SJSA1 (cell line): ENCODE measurements at places on chromosomes 12 and 14. TPM values are rescaled to one million over a fixed set of nuclear protein-coding genes. Genes with fewer than 3 reads are reported as not detected.

DNA sequence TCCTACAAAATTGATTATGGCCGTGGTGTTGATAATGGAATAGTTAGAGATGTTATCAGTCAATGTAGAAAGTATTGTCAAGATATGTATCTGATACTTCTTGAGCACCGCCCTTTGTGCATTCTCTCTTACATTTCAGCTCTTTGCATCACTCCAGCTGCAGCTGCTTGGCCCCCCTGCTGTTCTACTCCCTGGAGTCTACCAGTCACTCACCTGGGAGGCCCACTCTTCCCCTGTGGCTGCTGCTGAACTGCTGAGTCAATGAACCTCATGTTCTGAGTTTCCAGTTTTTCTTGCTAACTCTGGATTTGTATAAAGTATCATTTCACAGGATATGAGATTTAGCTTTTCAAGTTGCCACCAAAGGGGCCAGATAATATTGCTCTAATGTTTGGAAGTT lies 312.8 kb upstream of the SLC16A7 start:
- DNase-seq, result no peak
- H3K27me3 ChIP-seq, result no peaks in the 10 kb centered on the region; the same call in 1 of the 2 replicates
- no peak overlapping the region for H3K27ac ChIP-seq
- no peaks in the 10 kb centered on the region for H3K36me3 ChIP-seq
- no peak overlapping the region for H3K4me3 ChIP-seq

DNA sequence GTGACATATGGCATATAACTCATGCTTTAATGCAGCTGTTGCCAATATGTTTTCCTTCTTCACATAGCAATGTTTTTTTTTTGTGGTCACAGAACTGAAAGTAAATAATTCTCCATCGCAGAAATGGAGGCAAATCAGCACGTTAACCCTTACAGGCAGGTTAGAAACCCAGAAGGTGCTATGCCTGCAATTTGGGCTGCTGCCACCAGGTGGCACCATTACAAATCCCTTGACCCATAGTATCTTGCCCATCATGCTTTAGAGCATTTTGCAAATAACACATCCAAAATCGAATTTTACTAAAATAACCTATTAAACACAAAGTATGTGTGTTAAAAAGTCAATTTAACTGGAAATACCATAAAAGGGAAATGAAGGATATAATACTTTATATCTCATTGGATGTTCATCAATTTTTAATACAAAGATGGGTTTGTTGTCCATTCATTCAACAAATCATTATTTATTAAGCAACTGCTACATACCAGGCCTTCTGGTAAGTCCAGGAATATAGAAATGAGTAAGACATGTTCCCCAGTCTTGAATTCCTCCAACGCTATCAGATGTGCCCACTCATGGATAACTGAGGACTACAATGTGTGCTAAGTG lies 340.1 kb downstream of the GLT1D1 start:
- no peak overlapping the region for H3K4me3 ChIP-seq
- no peak for DNase-seq
- H3K36me3 ChIP-seq, result no peaks in the 10 kb centered on the region
- no peaks in the 10 kb centered on the region for H3K27me3 ChIP-seq
- H3K27ac ChIP-seq, result no peak overlapping the region
- no peaks in the 10 kb centered on the region for H3K4me1 ChIP-seq

DNA sequence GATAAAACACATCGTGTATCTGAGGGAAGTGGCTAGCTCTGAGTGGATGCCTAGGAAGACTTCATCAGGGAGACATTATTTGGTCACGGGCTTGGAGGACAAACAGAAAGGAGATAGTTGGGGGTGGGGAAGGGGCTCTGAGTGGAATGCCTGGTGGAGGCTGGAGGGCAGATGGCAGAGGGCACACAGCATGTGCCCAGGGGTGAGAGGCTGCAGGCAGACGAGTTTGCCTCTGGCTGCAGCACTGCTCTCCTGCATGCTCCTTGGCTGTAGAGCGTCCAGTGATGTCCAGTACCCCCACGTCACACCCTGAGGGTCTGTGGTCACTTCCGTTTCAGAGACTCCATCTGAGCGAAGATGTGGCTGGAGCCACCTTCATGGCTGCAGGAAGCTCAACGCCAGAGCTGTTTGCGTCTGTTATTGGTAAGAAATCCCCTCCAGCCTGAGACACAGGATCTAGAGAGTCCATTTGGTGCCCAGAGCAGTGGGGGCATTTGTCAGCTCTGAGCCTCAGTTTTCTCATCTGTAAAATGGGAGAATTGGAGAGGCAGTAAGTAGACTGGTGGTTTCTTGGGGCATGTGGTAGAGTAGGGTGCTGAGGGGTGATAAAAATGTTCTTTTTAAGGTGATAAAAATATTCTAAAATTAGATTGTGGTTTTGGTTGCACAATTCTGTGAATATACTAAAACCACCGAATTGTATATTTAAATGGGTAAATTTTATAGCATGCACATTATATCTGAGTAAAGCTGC lies 71.7 kb upstream of the RIN3 start:
- H3K27me3 ChIP-seq, result no peaks in the 10 kb centered on the region
- no peaks in the 10 kb centered on the region for H3K4me1 ChIP-seq
- H3K36me3 ChIP-seq, result no peaks in the 10 kb centered on the region
- no peak overlapping the region for H3K4me3 ChIP-seq
- no peak for DNase-seq
- no peak overlapping the region for H3K27ac ChIP-seq

GRCh38 chr14:64464651-64465050 lies 648 bp upstream of the AKAP5 start:
- DNase-seq, result no peak
- peaks cover 13% of the 10 kb centered on the region for H3K4me1 ChIP-seq
- peak overlapping the region; percentile 69 for H3K4me3 ChIP-seq

GRCh38 chr12:129552996-129553750 lies 350.7 kb downstream of the TMEM132D start:
- H3K27me3 ChIP-seq, result no peaks in the 10 kb centered on the region
- DNase-seq, result no peak
- H3K27ac ChIP-seq, result no peak overlapping the region
- no peaks in the 10 kb centered on the region for H3K36me3 ChIP-seq

DNA sequence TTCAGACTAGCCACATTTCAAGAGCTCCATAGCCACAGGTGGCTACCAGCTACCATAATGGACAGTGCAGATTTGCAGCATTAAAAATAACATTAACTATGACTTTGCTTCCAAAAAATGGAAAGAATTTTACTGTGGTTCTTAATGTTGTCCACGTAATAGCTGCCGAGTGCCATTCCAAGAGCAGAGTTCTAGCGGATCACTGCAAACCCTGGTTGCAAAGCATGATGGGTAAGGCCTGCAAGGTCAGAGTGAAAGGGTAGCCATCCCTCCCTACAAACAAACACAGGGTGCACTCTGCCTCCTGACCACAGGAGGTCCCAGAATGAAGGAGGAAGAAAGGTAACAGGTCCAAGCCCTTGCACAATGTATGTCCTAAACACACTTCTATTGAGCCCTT lies 157.6 kb downstream of the DPF3 start:
- H3K27ac ChIP-seq, result no peak overlapping the region
- H3K36me3 ChIP-seq, result no peaks in the 10 kb centered on the region
- no peak overlapping the region for H3K4me3 ChIP-seq
- DNase-seq, result peak; percentile 2
- H3K4me1 ChIP-seq, result peaks cover 5% of the 10 kb centered on the region; the same call in 1 of the 2 replicates

GRCh38 chr14:102759456-102760187 lies 17.6 kb upstream of the TRAF3 start:
- H3K4me3 ChIP-seq, result no peak overlapping the region
- H3K27me3 ChIP-seq, result no peaks in the 10 kb centered on the region
- H3K4me1 ChIP-seq, result no peaks in the 10 kb centered on the region
- DNase-seq, result no peak
- H3K36me3 ChIP-seq, result no peaks in the 10 kb centered on the region

GRCh38 chr14:76765461-76765931 lies 4.2 kb downstream of the VASH1 start:
- H3K4me3 ChIP-seq, result no peak overlapping the region
- peaks cover 18% of the 10 kb centered on the region for H3K27me3 ChIP-seq
- H3K36me3 ChIP-seq, result no peaks in the 10 kb centered on the region
- DNase-seq, result peak; percentile 34
- peaks cover 15% of the 10 kb centered on the region for H3K4me1 ChIP-seq

DNA sequence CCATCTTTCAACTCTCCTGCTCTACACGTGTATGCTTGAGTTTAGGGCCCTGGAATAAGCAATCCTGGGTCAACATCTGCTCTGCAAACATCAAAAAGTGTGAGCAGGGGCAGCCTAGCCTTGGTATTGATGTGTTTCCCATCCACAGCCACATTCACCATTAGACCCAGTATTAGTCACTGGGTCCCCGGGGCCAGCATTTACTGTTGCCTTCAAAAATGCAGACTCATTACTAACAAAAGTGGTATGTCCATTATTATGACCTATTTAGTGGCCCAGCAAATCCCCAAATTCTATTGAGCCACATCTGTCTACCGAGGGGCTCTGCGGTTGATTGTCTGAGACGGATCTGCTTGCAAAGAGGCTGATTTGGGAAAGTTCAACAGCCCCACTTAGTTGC lies 661.8 kb downstream of the DIO2 start:
- peaks cover 9% of the 10 kb centered on the region for H3K4me1 ChIP-seq
- no peak overlapping the region for H3K27ac ChIP-seq
- DNase-seq, result no peak

GRCh38 chr12:128861226-128862016 lies 8.1 kb downstream of the GLT1D1 start:
- no peak overlapping the region for H3K4me3 ChIP-seq
- H3K36me3 ChIP-seq, result no peaks in the 10 kb centered on the region
- no peaks in the 10 kb centered on the region for H3K27me3 ChIP-seq
- H3K4me1 ChIP-seq, result no peaks in the 10 kb centered on the region

GRCh38 chr12:101671157-101671791 lies 26.2 kb upstream of the CHPT1 start:
- DNase-seq, result no peak
- H3K36me3 ChIP-seq, result no peaks in the 10 kb centered on the region
- no peaks in the 10 kb centered on the region for H3K4me1 ChIP-seq
- H3K27ac ChIP-seq, result no peak overlapping the region
- H3K4me3 ChIP-seq, result no peak overlapping the region

- no peaks in the 10 kb centered on the region for H3K27me3 ChIP-seq
- no peak overlapping the region for H3K27ac ChIP-seq
- H3K36me3 ChIP-seq, result no peaks in the 10 kb centered on the region
Measured at GRCh38 chr12:19890024-19890423, 450.7 kb downstream of the AEBP2 start.

GRCh38 chr12:120515496-120515895 lies 13.5 kb downstream of the COQ5 start:
- peaks cover 35% of the 10 kb centered on the region for H3K36me3 ChIP-seq
- no peaks in the 10 kb centered on the region for H3K4me1 ChIP-seq
- no peak overlapping the region for H3K4me3 ChIP-seq
- H3K27me3 ChIP-seq, result no peaks in the 10 kb centered on the region
- DNase-seq, result no peak
- H3K27ac ChIP-seq, result no peak overlapping the region

- DNase-seq, result no peak
- no peak overlapping the region for H3K4me3 ChIP-seq
- no peak overlapping the region for H3K27ac ChIP-seq
Measured at GRCh38 chr12:87866578-87867292, 162.5 kb downstream of the C12orf50 start.

DNA sequence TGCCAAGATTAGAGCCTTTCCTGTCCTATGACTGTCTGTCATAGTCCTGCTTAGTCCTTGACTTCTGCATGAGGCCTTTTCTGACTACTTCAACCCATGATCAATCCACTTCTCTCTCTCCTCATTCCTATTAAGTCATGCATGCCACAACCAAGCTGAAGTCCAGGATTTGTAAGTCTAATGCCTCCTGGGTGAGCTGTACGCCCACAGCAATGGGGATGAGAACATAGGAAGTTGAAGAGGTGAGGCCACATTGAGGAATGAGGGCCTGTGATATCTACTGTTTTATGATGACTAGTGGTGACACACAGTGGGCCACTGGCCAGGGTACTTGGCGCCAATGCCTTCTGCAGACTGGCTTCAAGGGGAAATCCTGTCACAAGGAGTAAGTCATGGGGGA lies 994.1 kb upstream of the TMEM132C start:
- peaks cover 17% of the 10 kb centered on the region for H3K4me1 ChIP-seq
- H3K27me3 ChIP-seq, result no peaks in the 10 kb centered on the region
- no peak overlapping the region for H3K4me3 ChIP-seq
- H3K27ac ChIP-seq, result peak overlapping the region; percentile 73
- DNase-seq, result peak; percentile 40
- H3K36me3 ChIP-seq, result no peaks in the 10 kb centered on the region

DNA sequence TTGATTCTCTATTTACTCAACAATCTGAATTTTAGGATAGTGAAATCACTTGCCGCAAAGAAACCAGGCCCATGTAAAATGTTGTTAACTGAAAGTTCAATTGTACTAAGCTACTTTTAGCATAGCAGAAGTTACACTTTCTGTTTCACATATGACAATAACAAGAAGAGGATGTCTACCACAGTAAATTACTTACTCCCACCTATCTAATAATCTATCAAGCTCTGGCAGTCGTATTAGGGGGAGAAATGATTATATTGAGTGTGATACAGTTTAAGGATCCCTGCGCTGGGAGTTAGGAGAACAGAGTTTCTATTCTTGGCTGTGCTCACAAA lies 66.5 kb upstream of the CAND1 start:
- no peaks in the 10 kb centered on the region; the same call in 1 of the 2 replicates for H3K27me3 ChIP-seq
- no peak overlapping the region for H3K4me3 ChIP-seq
- H3K4me1 ChIP-seq, result peaks cover 4% of the 10 kb centered on the region; the same call in 1 of the 2 replicates
- DNase-seq, result no peak

DNA sequence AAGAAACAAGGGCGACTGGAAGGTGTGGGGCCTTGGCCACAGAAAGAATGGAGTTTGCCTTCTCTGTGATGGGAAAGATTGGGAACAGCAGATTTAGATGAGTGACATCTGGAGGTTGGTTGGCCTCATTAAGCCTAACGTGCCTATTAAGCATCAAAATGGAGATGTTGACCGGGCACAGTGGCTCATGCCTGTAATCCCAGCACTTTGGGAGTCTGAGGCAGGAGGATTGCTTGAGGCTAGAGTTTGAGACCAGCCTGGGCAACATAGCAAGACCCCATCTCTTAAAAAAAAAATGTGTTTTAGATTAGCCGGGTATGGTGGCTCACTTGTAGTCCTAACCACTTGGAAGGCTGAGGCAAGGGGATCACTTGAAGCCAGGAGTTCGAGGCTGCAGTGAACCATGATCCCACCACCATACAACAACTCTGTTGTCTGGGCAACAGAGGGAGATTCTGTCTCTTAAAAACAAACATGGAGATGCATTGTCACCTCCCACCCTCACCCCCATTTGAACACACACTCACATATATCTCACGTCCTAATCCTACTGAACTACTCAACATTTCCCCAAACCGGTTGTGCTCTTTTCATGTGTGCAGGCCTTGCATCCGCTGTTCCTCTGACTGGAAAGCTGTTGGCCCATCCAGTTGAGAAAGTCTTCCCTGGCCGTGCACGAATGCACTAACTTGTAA lies 172.1 kb downstream of the ETV6 start:
- DNase-seq, result no peak
- H3K36me3 ChIP-seq, result peaks cover 4% of the 10 kb centered on the region; the same call in 1 of the 2 replicates
- H3K4me3 ChIP-seq, result no peak overlapping the region
- 0 out of 2 replicates have a peak overlapping the region, but pooled peaks have one; percentile 53 for H3K27ac ChIP-seq
- peaks cover 32% of the 10 kb centered on the region for H3K4me1 ChIP-seq

GRCh38 chr12:79515530-79515935 lies 175.2 kb downstream of the PAWR start:
- H3K36me3 ChIP-seq, result no peaks in the 10 kb centered on the region
- H3K4me1 ChIP-seq, result no peaks in the 10 kb centered on the region; the same call in 1 of the 2 replicates

SYCP3 gene
- not detected in 2 replicates for total RNA-seq

EPYC gene
- 0.05 TPM in 1 of 2 replicates, not detected in the other for total RNA-seq

ABHD12B gene
- not detected in 2 replicates for total RNA-seq

CCND2 gene
- 0.06 and 0.08 TPM in 2 replicates for total RNA-seq

RTL1 gene
- total RNA-seq, result not detected in 2 replicates

KRT6C gene
- total RNA-seq, result not detected in 2 replicates

AICDA gene
- total RNA-seq, result not detected in 2 replicates

ATL1 gene
- total RNA-seq, result 2.3 and 11.2 TPM in 2 replicates
